ENCODE measurements at places on chromosomes 3 and 15. TPM values are rescaled to one million over a fixed set of nuclear protein-coding genes. Genes with fewer than 3 reads are reported as not detected.

- no peaks in the 10 kb centered on the region for H3K36me3 ChIP-seq
- peak; percentile 60 for DNase-seq
- H3K4me1 ChIP-seq: peaks cover 10% of the 10 kb centered on the region
These were observed at the start of gene THSD4 for GRCh38 chr15:71114887-71115566. TSS of gene THSD4 (plus strand) at chr15:71115471.

DNA sequence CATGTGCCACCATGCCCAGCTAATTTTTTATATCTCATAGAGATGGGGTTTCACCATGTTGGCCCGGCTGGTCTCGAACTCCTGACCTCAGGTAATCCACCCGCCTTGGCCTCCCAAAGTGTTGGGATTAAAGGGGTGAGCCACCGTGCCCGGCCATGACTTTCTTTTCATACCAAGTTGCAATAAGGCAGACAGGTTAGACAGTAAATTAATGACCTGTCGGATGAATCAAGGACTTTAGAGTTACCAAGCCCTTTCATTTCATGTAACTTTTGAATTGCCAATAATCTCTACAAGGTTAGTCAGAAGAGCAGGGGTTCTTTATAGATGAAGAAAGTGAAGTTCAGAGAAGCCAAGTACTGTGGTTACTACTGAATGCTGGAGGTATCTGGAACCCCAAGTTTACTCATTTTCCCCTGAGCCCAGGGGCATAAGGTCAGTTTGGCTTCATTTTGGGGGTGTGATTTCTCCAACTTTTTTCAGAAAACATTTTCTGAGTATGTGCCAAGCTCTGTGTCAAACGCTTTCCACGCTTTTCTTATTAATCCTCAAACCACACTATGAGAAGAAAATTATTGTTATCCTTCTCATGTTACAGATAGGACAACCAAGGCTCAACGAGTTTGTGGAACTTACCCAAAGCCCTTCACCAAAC lies 11.9 kb downstream of the PRICKLE2 start:
- H3K27me3 ChIP-seq: no peaks in the 10 kb centered on the region
- H3K4me3 ChIP-seq: no peak overlapping the region
- no peak for DNase-seq
- H3K36me3 ChIP-seq: no peaks in the 10 kb centered on the region
- peaks cover 32% of the 10 kb centered on the region for H3K4me1 ChIP-seq

DNA sequence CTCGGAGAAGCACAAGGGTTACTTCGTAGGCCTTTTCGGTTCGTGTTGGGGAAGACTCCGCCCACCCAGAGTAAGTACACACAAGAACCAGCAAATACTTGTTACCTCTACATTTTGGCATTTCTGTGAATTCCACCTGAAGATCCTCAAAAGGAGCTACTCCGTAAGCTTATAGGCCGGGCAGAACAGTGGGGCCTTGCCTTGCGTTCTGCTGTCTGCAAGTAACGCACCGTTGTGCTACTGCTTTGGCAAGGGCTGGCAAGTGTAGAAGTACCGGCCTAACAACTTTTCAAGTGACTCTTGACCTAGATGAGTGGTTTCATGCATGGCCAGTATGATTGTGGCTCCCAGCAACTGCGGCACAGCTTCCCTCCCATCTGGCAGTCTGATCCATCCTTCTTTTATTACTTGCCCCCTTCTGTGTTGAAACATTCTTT lies 6.4 kb upstream of the DNAAF4 start:
- no peak overlapping the region for H3K4me3 ChIP-seq
- H3K4me1 ChIP-seq: no peaks in the 10 kb centered on the region
- H3K27ac ChIP-seq: no peak overlapping the region
- no peak for DNase-seq
- H3K36me3 ChIP-seq: no peaks in the 10 kb centered on the region
- H3K27me3 ChIP-seq: no peaks in the 10 kb centered on the region

FBXL2 gene
- total RNA-seq: 0.24 TPM

- no peaks in the 10 kb centered on the region for H3K27me3 ChIP-seq
- H3K36me3 ChIP-seq: no peaks in the 10 kb centered on the region
- no peak overlapping the region for H3K4me3 ChIP-seq
- H3K4me1 ChIP-seq: peaks cover 22% of the 10 kb centered on the region
These were observed 69.0 kb upstream of the RAD18 start for GRCh38 chr3:9032231-9032777.

DNA sequence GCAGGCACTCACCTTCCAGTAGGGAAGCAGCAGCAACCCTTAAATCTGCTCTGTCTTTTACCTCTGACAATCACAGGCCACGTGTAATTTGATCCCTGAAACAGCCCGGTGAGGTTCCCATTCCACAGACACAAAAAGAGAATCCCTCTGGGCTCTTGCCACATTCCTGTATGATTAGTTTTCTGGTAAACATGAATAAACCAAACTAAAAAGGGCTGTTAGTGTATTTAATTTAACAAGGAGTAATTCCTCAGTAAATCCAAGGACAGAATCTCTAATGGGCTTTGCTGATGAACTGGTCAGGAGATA lies 186.9 kb downstream of the FAM43A start:
- no peak overlapping the region for H3K4me3 ChIP-seq
- peak overlapping the region; percentile 48 for H3K27ac ChIP-seq
- H3K27me3 ChIP-seq: no peaks in the 10 kb centered on the region

DNA sequence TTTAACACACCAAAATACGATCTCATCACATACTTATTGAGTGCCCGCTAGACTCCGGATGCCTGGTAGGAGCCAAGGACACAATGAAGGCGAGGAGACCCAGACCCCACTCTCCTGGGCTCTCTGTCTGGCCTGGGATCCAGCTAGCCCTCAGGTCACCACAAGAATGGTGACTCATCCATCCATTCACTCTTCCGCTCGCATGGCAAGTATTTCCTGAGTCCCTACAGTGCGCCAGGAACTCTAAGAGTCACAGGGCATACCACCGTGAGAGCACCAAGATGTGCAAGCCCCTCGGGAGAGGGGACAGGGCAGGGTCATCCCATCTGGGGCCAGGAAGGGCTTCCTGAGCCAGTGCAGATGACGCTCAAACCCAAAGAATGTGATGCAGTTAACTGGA lies 101.6 kb upstream of the PRR20G start:
- peaks cover 7% of the 10 kb centered on the region for H3K27me3 ChIP-seq
- H3K4me3 ChIP-seq: no peak overlapping the region
- DNase-seq: no peak
- no peak overlapping the region for H3K27ac ChIP-seq
- no peaks in the 10 kb centered on the region for H3K4me1 ChIP-seq

GRCh38 chr3:57019057-57019456 lies 41.4 kb upstream of the SPATA12 start:
- no peak overlapping the region for H3K4me3 ChIP-seq
- no peak overlapping the region for H3K27ac ChIP-seq
- no peaks in the 10 kb centered on the region for H3K36me3 ChIP-seq

- H3K4me3 ChIP-seq: no peak overlapping the region
- H3K27ac ChIP-seq: no peak overlapping the region
- DNase-seq: no peak
- no peaks in the 10 kb centered on the region for H3K4me1 ChIP-seq
These were observed 13.4 kb downstream of the LCMT2 start for GRCh38 chr15:43316971-43317346.

RBP2 gene
- total RNA-seq: not detected

FETUB gene
- not detected for total RNA-seq

DNA sequence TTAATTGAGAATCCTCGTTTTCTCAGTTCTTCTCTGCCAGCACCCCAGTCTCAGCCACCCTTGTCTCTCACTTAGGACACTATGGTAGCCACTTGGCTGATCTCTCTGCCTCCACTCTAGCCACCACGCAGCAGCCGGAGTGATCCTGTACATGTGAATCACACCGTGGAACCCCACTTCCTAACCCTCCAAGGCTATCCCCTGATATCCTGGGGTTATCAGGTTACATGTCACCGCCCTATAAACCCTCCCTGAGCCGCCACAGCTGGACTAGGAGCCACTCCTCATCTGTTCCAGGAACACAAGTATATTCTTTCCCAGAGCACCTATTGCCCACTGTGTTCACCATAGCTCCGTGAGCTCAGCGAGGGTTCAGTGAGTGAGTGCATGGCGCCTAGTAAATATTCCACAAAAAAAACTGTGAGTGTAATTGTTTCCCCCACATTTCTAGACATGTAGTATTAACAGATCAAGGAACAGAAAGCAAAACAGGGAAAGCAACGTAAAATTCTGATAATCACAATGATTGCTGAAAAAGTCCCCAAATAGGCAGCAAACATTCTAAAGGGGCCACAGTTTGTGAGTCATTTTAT lies 661 bp upstream of the PARP14 start:
- H3K36me3 ChIP-seq: no peaks in the 10 kb centered on the region
- peak overlapping the region; percentile 97 for H3K4me3 ChIP-seq
- no peaks in the 10 kb centered on the region for H3K27me3 ChIP-seq
- peak overlapping the region; percentile 87 for H3K27ac ChIP-seq
- H3K4me1 ChIP-seq: peaks cover 24% of the 10 kb centered on the region
- no peak for DNase-seq

- H3K27ac ChIP-seq: no peak overlapping the region
- no peaks in the 10 kb centered on the region for H3K36me3 ChIP-seq
- no peak overlapping the region for H3K4me3 ChIP-seq
These were observed 215.3 kb downstream of the MEIS2 start for GRCh38 chr15:36884936-36885635.

DNA sequence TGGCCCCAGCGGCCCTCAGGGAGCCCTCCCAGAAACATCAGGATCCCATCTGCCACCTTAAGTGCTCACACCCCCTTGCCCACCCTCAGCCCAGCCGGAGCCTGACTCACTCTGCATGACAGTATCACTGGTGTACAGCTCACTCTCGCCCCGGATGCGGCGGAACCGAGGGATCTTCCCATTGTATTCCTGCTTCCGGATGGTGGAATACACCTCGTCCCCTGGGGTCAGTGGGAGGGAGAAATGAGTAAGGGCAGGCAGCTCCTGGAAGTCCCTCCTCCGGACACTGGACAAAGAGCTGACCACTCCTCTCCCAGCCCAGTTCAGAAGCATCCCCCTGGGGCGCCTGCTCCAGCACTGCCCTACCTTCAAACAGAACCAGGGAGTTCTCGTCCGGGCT lies 16.5 kb downstream of the SEMA7A start:
- no peak overlapping the region for H3K4me3 ChIP-seq
- H3K27me3 ChIP-seq: no peaks in the 10 kb centered on the region
- no peak for DNase-seq
- no peaks in the 10 kb centered on the region for H3K36me3 ChIP-seq
- H3K27ac ChIP-seq: no peak overlapping the region

GPR160 gene
- 2.1 TPM for total RNA-seq

DNA sequence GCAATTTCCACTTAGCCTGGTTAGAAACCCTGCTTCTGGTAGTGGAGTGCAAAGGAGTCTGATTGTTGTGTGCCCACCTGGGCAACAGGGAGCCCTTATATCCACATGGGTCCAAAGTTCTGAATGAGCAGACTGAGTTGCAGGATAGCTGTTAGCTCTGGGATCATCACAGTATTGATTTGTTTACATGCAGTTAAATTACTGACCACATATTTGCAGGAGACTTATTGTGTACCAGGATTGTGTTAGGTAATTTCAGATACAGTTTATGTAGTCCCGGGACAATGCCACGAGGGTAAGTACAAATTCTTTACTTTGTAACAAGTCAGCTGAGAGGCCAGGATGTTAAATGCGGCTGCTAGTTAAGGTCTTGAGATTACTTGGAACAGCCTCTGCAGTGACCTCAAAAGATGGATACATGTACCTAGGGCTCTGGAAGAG lies 18.8 kb downstream of the ARHGEF26 start:
- no peak overlapping the region for H3K27ac ChIP-seq
- no peaks in the 10 kb centered on the region for H3K4me1 ChIP-seq
- no peaks in the 10 kb centered on the region for H3K36me3 ChIP-seq
- H3K27me3 ChIP-seq: no peaks in the 10 kb centered on the region

SCN10A gene
- not detected for total RNA-seq

- no peak for DNase-seq
- no peak overlapping the region for H3K4me3 ChIP-seq
- no peaks in the 10 kb centered on the region for H3K36me3 ChIP-seq
- no peaks in the 10 kb centered on the region for H3K27me3 ChIP-seq
- no peak overlapping the region for H3K27ac ChIP-seq
- H3K4me1 ChIP-seq: peaks cover 34% of the 10 kb centered on the region
These were observed 3.5 kb downstream of the PLA1A start for GRCh38 chr3:119601154-119601553.

SYNPR gene
- not detected for total RNA-seq

TXNRD3 gene
- 7.0 TPM for total RNA-seq

DNA sequence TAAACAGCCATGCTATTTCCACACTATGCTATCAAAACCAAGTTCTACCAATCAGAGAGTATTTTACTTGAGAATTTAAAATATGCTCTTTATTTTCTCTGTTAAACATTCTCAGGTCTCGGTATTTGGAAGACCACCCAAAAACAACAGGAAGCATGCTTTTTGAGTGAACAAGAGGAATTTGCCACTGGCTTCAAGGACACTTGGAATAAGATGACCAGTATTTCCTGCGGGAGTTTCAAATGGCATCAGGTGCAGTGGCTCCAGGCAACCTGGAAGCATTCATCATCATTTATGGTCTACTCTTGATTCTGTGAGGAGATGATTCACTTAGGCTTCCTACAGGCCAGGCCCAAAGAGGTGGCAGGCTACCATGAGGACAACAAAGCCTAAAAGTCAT lies 305.7 kb upstream of the ATP11B start:
- H3K27me3 ChIP-seq: no peaks in the 10 kb centered on the region
- DNase-seq: no peak
- H3K4me1 ChIP-seq: no peaks in the 10 kb centered on the region
- H3K27ac ChIP-seq: no peak overlapping the region

Data from gastrocnemius medialis (tissue), 4 donors.